ENCODE measurements at places on chromosomes 1 and 21.

DNA sequence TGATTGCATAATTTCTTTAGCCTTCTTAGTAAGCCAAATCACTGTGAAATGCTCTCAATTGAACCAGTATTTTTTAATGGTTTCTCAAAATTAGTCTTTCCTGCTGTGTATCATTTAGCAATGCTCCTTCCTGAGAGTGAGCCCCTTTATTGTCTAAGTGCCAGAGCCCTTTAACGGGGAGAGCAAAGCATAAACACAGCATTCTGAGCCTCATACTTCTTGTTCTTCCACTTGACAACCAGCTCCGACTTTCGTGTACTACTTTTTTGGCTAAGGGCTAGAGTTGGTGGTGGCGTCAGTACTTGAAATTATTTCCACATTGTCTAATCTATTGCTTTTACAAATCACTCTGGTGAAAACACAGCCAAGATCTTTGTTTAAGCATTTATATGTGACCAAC lies 299.0 kb downstream of the TPR start:
- no peak for DNase-seq

DNA sequence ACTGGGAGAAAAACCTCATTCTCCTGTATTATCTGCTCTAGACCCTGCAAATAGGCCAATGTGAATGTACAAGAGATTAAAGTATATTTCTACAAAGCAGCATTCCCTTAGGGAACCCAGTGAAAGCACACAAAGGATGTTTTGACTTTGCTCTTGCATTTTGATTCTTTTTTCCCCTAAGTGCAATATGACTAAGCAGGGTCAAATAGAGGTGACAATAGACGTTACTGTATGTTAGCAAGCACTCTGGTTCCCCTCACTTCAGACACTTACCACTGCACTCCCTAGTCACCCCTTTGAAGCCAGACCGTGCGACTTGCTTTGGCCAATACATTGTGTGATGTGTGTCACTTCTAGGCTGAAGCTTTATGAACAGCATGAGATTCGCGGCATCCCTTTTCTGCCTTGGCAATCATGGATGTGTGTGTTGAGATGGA lies 209.7 kb downstream of the RHOU start:
- DNase-seq, result peak; percentile 98

DNA sequence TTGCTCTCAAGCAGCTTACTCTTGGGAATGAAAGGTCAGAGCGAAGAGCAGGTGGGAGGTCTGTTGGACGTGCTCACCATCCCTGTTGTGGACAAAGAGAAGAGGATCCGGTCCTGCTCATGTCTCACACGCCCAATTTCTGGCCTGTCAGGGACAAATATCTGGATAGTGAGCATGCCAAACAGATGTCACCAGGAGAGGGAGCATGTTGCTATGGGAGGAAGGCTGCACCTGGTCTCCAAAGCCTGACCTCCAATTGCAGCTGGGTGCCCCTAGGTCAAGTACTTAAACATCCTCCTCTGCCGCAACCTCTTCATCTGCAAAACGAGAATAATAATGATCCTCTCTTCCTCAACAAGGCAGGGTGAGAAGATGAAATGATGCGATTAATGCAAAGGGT lies 53.4 kb downstream of the DMRTA2 start:
- no peak for DNase-seq

DNA sequence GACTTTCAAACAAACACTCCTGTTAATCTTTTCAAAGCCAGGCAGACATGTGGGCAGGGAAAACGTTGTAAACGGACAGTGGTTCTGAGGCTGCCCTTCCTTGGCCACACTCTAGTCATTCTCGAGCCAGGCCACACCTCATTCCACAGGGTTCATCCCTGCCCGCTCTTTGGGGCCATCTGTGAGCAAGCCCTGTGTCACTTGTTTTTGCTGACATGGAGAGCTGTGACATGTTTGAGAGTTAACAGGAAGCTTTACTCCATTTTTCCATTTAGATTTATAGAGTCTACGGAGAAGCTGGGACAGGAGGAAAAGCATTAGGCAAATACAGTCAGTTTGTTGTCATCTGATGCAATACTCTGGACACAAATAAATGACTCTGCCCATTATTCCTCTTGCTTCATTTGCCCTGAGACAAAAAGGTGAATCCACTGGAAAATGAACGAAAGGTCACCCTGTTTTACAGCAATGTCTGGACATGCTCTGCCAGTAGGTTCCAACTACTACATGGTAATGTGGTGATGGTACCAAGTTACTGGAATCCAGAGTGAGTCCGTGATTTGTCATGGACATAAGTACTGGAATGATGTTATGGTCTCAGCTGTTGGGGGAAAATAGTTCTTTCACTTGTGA lies 126.9 kb downstream of the CLIC6 start:
- DNase-seq, result no peak

GRCh38 chr1:238487931-238488330 lies 597.2 kb upstream of the ZP4 start:
- DNase-seq, result no peak

- peak; percentile 48 for DNase-seq
Measured at GRCh38 chr1:230112131-230112701, 45.2 kb downstream of the GALNT2 start.

GRCh38 chr1:57741521-57741920 lies 317.7 kb upstream of the DAB1 start:
- DNase-seq, result no peak

DNA sequence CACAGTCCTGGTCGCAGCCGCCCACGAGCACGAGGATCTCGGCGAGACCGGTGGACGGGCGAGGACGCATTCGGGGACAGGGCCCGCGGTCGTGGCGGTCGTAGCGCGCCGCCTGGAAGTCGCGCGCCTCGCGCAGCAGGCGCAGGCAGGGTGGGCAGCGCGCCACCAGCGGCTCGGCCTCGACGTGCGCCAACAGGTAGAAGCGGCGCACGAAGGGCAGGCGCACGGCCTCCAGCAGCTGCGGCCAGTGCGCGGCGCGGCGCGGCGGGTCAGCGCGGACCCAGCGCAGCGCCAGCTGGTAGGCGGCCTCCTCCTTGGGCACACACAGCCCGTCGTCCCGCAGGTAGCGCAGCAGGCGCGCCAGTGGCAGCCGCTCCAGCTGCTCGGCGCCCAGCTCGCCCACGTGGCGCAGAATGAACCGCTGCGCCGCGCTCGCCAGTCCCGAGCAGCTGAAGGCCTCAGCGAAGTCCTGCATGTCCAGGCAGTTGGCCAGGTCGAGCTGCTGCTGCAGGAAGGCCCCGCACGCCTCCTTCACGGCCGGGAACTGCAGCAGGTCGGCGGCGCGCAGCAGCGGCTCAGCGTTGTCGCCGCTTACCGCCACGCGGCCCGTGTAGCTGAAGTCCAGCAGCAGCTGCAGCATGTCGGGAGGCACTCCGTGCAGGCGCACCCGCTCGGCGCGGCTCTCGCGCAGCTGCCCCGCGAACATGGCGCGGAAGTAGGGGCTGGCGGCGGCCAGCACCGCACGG lies 573 bp downstream of the KLHL21 start:
- no peak for DNase-seq

DNA sequence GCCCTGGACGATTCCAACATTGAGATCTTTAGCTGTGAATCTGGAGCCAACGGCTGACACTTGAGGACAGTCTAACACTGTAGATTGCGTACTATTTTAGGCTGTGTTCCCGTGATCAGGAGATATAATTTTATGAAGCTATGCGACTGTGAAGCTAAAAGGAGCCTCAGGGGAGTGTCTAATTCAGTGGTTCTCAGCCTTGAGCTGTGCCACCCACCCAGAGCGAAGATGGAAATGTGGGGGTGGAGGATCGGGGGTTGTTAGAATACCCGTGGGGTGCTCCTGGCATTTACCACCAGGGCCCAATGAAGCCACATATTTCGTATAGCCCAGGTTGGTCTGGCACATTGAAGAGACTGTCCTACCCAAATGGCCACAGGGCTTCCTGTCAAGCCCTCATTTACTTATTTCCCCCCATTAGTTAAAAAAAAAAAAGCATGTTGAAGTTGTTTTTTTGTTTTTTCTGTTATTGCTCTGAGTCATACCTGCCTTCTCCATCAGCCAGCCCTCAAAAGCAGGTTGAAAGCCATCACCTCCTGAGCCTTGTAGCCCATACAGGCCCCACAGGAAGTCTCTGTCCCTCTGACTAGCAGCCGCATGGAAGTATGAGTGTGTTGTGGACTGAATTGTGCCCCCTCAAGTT lies 141.7 kb downstream of the GALNT2 start:
- no peak for DNase-seq

GRCh38 chr1:43549921-43550597 lies 19.4 kb downstream of the PTPRF start:
- DNase-seq, result no peak

GRCh38 chr1:99570486-99571089 lies 75.3 kb upstream of the PALMD start:
- DNase-seq, result no peak

All from COLO829 (cell line).